ENCODE measurements at places on chromosomes 13 and 19. TPM values are rescaled to one million over a fixed set of nuclear protein-coding genes. Genes with fewer than 3 reads are reported as not detected.

DIRAS1 gene
- 0.59 TPM for total RNA-seq

MTRF1 gene
- total RNA-seq = 10.8 TPM

CRLF1 gene
- total RNA-seq = 3.0 TPM

ZNF93 gene
- 10.7 TPM for total RNA-seq

ZSCAN4 gene
- 0.37 TPM for total RNA-seq

ZNF578 gene
- 9.5 TPM for total RNA-seq

KMT5C gene
- 9.8 TPM for total RNA-seq
